ENCODE measurements at places on chromosomes 2 and 18.

GRCh38 chr2:225042800-225043167 is 516 bp upstream of the DOCK10 start:
- peaks cover 5% of the 10 kb centered on the region for H3K27me3 ChIP-seq
- H3K4me3 ChIP-seq: no peak overlapping the region
- no peak overlapping the region for H3K27ac ChIP-seq

DNA sequence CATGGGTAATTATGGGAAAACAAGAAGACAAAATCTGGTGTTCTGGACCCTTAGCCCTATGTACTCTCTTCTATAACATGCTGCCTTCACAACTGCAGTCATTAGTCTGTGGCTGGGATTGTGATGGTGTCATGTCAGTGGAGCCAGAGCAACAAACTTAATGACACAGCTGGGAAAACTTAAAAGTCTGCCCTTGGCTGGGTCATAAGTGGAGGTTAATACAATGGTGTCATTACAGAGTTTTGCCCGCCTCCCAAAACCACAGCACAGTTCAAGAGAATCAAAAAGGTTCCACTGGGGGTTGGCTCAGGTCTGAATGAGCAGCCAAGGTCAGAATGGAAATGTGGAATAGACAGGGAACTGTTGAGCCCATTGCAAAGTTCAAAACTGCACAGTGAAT is 455.7 kb upstream of the PIK3C3 start:
- no peak overlapping the region for H3K27ac ChIP-seq
- H3K4me1 ChIP-seq: no peaks in the 10 kb centered on the region
- no peaks in the 10 kb centered on the region for H3K36me3 ChIP-seq
- H3K4me3 ChIP-seq: no peak overlapping the region

GRCh38 chr18:8972116-8972515 is 130.4 kb upstream of the NDUFV2 start:
- no peak overlapping the region for H3K4me3 ChIP-seq
- no peak for DNase-seq
- H3K4me1 ChIP-seq: no peaks in the 10 kb centered on the region
- no peaks in the 10 kb centered on the region for H3K36me3 ChIP-seq
- H3K27me3 ChIP-seq: no peaks in the 10 kb centered on the region

GRCh38 chr2:3628800-3629199 is 29.2 kb upstream of the ALLC start:
- H3K27me3 ChIP-seq: no peaks in the 10 kb centered on the region
- no peak for DNase-seq
- H3K4me1 ChIP-seq: no peaks in the 10 kb centered on the region
- no peaks in the 10 kb centered on the region for H3K36me3 ChIP-seq
- no peak overlapping the region for H3K27ac ChIP-seq
- no peak overlapping the region for H3K4me3 ChIP-seq

GRCh38 chr2:67895227-67895941 is 167.4 kb downstream of the C1D start:
- no peaks in the 10 kb centered on the region for H3K4me1 ChIP-seq
- no peak overlapping the region for H3K4me3 ChIP-seq
- H3K27me3 ChIP-seq: no peaks in the 10 kb centered on the region

DNA sequence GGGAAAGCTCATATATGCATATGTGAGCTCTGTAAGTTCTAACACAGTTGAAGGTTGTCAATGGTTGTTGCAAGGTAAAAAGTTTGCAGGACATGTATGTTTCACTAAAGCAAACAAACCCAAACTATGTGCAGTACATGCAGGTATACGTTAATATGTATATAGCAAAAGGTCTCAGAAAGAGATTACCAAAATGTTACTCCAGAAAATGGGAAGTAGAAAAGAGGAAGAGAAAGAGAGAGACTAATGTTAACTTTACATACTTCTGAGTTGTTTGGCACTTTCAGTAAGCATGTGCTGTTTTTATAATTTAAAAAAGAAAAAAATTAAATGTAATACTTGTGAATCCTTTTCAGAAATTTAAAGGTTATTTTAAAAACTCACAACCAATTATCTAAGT is 32.8 kb upstream of the PEX13 start:
- H3K36me3 ChIP-seq: no peaks in the 10 kb centered on the region
- no peaks in the 10 kb centered on the region for H3K27me3 ChIP-seq
- H3K4me3 ChIP-seq: no peak overlapping the region
- H3K4me1 ChIP-seq: no peaks in the 10 kb centered on the region
- H3K27ac ChIP-seq: no peak overlapping the region
- no peak for DNase-seq

GRCh38 chr18:22282311-22283115 is 113.1 kb downstream of the GATA6 start:
- peaks cover 23% of the 10 kb centered on the region for H3K4me1 ChIP-seq
- no peaks in the 10 kb centered on the region for H3K36me3 ChIP-seq
- DNase-seq: no peak
- peak overlapping the region; percentile 85 for H3K27ac ChIP-seq
- H3K4me3 ChIP-seq: no peak overlapping the region

DNA sequence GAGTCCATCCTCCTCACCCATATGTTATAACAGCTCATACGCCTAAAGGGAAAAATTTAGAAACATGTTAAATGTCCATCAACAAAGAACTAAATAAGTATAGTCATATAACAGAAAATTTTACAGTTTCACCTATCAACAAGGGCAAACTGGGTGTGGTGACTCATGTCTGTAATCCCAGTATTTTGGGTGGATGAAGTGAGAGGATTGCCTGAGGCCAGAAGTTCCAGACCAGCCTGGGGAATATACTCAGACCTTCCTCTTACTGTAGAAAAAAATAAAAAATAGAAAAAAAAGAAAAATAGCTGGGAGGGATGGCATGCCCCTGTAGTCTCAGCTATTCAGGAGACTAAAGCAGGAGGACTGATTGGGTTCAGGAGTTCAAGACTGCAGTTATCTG is 48.3 kb upstream of the GULP1 start:
- no peak for DNase-seq
- H3K4me1 ChIP-seq: no peaks in the 10 kb centered on the region
- no peaks in the 10 kb centered on the region for H3K36me3 ChIP-seq
- H3K4me3 ChIP-seq: no peak overlapping the region
- no peaks in the 10 kb centered on the region for H3K27me3 ChIP-seq
- H3K27ac ChIP-seq: no peak overlapping the region
